Activated B cell treated with CpG ODN at 0.5 μM for 24 hours (primary cell): ENCODE measurements at places on chromosomes 7 and 10. TPM values are rescaled to one million over a fixed set of nuclear protein-coding genes. Genes with fewer than 3 reads are reported as not detected.

Gene FAM25C
- not detected in 2 replicates for total RNA-seq

Gene PPP1R9A
- 1.3 and 1.5 TPM in 2 replicates for total RNA-seq

Gene BHLHA15
- total RNA-seq, result 0.35 TPM in 1 of 2 replicates, not detected in the other

Gene SCART1
- 2.8 TPM in 2 replicates for total RNA-seq

Gene CPN1
- not detected in 2 replicates for total RNA-seq

Gene PRPS1L1
- not detected in 2 replicates for total RNA-seq

Gene TUBB8
- not detected in 2 replicates for total RNA-seq

Gene PSD
- total RNA-seq, result 1.4 and 1.5 TPM in 2 replicates

Gene ZNF239
- total RNA-seq, result 5.7 and 9.4 TPM in 2 replicates

Gene COA1
- 49.2 and 56.9 TPM in 2 replicates for total RNA-seq

Gene INHBA
- total RNA-seq, result 0.16 TPM in 1 of 2 replicates, not detected in the other

Gene PODXL
- 0.93 and 1.4 TPM in 2 replicates for total RNA-seq

Gene LOXL4
- total RNA-seq, result not detected in 2 replicates

Gene GIMAP2
- total RNA-seq, result 19.5 and 21.7 TPM in 2 replicates

Gene IKZF1
- total RNA-seq, result 301 and 325 TPM in 2 replicates

Gene MAGI2
- 0.38 and 0.46 TPM in 2 replicates for total RNA-seq

Gene GNAI1
- 0.29 and 0.35 TPM in 2 replicates for total RNA-seq

Gene ECHDC3
- 10.1 and 12.5 TPM in 2 replicates for total RNA-seq

Gene SDK1
- total RNA-seq, result 0.32 and 1.3 TPM in 2 replicates

Gene CC2D2B
- 1.2 and 2.0 TPM in 2 replicates for total RNA-seq

Gene LEP
- not detected in 2 replicates for total RNA-seq

Gene SPDYE8
- total RNA-seq, result not detected in 2 replicates

Gene RADIL
- not detected in 2 replicates for total RNA-seq

Gene TMEM213
- total RNA-seq, result not detected in 2 replicates

Gene GIMAP5
- total RNA-seq, result 0.16 and 0.54 TPM in 2 replicates

Gene TRPV5
- 0.11 and 0.17 TPM in 2 replicates for total RNA-seq

Gene PNLIPRP3
- not detected in 2 replicates for total RNA-seq

Gene HOXA9
- total RNA-seq, result not detected in 2 replicates

Gene BMPER
- total RNA-seq, result not detected in 2 replicates

Gene RBP3
- not detected in 2 replicates for total RNA-seq

Gene COX19
- 21.2 and 24.5 TPM in 2 replicates for total RNA-seq

Gene TAC1
- not detected in 2 replicates for total RNA-seq
